ENCODE measurements at places on chromosomes 5 and 9.

- no peak for DNase-seq
These were observed 92.7 kb downstream of the HRH2 start for GRCh38 chr5:175750511-175750931.

DNA sequence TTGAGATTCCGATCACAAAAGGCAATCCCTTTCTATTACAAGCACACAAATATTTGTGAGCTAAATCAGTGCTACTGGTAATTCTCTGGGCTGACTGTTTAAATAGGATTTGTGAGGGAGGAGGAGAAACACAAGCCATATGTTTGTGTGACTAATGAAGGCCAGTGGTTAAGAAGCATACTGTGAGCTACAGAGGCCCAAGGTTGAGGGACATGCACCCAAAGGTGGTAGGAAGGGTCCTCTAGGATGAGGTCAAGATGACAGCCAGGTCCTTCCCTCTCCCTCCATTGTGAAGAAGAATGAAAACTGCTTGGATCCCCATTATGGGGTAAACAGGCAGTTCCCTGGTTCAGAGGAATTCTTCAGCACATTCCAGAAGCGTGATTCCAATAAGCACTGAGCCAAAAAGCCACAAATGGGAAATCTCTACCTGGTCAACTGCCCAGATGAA is 83.9 kb downstream of the SPOCK1 start:
- no peak for DNase-seq

DNA sequence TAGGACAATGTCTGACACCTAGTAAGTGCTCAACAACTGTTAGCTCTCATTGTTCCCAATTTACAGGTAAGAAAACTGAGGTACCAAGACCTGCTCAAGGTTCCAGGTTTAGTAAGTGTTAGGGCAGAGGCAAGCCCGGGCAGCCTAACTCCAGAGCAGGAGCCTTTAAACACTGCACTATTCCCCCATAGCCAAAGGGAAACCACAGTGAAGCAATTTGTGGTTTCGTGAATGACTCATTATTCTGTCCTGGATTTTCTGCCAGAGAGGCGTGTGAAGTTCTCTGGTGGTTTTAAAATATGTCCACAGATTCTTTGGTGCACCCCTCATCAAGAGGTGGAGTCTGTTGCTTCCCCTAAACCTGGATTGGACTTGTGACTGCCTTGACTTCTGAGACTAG is 1.0 kb upstream of the MCC start:
- peak; percentile 21 for DNase-seq

- no peak for DNase-seq
These were observed 63.8 kb upstream of the AFAP1L1 start for GRCh38 chr5:149207831-149208230.

DNA sequence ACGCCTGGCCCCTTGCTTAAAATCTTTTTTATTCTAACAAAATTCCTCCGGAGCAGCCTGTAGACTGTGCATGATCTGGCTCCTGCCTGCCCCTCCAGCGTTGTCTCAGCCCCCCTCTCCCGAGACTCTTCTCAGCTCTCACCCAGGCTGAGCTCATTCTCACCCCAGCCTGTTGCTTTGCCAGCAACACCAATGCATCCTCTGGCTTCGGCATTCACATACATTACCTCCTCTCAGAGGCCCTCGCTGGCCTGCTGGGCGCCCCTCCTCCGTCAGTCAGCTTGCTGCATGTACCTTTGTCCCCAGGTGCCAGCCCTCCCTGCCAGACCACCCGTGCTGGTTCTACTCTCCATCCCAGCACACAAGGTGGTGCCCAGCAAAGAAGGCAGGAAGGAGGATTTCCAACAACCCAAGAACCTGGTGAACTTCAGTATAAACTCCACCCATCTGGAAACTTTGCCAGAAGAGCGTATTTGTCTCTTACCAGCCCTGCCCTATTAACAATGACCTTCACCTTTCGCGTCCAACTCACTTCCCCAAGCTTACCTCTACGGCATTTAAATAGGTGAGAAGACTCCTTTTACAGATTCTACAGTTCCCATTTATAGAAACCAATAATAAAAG is 35.0 kb downstream of the MYO10 start:
- DNase-seq = no peak

DNA sequence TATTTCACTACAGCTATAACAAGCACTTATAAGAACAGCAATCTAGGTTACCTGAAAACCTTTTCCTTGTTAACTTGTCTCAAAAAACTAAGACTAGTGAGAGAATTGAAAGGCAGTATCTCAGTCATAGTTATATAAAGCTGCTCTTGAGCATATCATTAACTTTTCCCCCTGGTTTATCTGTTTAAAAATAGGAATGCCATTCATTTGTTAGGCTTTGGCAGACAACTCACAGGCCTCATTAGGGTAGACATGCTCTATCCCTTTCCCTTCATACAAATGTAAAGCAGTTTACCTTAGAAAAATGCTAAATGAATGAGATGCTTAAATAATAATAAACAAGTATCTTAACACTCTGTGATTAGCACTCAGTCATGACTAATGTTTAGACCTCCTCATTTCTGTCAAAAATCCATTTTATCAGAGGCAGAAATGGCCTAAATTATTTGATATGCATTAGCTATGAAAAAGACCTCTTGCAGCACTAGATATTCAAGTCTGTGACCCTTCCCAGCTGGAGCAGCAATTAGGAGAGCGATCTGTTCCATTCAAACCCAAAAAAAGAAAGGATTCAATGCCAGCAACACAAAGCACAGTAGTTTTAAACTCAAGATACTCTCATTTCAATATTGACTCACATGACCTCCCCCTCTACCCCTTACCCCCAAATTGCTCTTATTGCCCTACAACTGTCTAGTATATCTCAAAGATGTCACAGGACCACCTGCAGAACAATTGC is 1578.8 kb upstream of the WWC1 start:
- no peak for DNase-seq

GRCh38 chr5:42089705-42090104 is 164.6 kb downstream of the FBXO4 start:
- DNase-seq = no peak

DNA sequence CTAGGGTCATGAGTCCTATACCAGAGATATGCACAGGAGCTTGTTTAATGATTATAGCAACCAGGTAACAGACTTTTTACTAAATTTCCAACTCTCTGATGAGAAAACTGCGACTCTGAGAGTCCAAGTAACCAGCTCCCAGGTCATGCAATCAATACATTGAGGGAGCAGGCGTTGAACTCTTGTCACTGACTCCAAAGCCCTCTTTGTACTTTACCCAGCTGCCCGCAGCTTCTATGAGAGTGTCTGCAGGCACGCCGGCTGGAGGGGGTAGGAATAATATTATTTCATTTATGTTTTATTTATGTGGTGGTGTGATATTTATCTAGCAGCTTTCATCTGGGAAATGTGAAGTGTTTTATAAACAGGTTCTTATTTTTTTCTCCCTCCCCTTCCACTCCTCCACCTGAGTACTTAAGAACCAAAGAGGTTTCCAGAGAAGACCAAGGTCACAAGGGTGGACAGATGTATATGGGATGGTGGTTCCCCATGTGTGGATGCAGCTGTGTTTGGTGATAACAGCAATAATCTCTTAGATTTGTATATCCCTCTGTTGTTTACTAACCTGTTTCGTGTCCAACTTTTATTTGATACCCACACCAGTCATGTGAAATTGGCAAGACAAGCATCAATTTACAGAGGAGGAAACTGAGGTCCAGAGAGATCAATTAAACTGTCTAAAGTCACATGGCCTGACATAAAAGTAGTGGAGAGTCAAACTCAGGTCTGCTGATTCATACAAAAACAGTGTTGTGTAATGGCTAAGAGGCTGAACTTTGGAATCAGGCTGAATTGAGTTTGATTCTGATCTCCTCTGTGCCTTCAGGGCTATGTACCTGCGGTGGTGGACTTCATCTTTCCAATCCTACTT is 140.2 kb upstream of the TRIM32 start:
- DNase-seq = no peak

DNA sequence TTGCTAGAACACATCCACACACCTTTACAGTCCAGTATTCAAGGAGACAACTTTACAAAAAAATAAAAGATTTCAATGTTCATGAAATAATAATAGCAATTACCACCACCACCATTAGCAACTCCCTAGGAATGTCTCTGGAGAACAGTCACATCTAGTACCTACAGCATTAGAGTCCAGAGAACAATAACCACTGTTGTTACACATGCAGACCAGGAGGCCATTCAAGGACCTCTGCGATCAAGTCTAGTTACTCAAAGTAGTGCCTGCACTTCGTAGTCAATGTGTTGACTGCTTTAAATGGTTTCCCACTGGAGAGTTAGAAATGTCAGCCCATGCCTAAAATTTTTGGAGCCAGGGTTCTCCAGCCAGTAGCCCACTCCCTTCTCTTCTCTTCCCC is 244.4 kb downstream of the DEPDC1B start:
- no peak for DNase-seq

GRCh38 chr5:31317665-31318064 is 124.2 kb downstream of the CDH6 start:
- no peak for DNase-seq

DNA sequence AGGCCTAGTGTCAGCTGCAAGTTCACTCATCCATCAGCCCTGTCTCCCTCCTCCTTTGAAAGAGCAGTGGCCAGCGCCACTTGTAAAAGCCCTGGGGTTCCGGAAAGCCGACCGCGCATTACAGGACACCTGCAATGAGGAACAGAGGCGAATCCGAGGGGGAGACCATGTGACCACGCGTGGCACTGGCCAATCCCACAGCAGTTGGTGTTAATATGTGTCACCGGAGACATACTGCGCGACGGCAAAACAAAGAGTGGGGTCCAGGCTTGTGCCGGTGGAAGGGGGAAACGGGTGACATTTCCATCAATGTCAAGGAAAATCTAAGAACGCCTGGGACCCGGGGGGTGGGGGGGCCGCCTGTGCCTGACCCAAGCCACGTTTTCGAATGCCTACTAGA is 480.8 kb downstream of the SPATA31A7 start:
- DNase-seq = no peak

DNA sequence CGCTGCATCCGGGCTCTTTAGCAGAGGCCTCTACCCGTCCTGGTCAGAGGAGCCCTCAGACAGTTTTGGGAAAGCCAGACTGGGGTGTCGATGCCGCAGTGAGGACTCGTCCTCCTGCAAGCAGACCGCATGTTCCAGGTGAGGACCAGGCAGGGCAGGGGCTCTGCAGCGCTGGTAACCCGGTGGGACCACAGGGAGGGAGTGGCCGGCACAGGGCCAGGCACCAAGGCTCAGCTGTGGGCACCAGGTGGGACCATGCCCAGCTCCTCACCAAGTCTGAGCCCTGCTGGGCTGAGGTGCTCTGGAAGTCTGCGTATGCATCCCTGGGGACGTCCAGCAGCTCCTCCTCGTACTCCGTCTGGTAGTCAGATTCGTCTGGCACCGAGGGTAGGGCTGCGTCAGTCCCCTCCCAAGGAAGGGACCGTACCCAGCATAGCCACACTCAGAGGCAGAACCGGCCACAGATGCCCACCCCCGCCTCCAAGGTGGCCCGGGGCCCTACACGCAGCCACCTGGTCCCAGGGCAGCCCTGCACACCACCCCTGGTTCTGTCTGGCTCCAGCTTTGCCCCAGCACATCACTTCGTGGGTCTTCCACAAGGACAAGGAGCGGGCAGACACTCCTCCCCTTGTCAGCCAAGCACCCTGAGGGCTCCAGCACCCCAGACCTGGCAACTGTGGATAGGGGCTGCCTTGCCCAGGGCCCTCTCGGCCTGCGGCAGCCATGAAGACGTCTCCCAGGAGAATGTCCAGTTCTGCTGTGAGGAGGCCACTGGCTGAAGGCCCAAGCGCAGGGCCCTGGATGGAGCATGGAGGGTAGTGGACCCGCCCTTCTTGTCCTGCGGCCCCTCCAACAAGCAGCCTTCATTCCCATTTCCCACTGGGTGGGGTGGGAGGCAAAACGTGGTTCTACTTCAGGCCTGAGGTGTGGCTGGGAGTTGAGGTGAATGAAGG is 1.5 kb upstream of the NSMF start:
- DNase-seq = no peak

DNA sequence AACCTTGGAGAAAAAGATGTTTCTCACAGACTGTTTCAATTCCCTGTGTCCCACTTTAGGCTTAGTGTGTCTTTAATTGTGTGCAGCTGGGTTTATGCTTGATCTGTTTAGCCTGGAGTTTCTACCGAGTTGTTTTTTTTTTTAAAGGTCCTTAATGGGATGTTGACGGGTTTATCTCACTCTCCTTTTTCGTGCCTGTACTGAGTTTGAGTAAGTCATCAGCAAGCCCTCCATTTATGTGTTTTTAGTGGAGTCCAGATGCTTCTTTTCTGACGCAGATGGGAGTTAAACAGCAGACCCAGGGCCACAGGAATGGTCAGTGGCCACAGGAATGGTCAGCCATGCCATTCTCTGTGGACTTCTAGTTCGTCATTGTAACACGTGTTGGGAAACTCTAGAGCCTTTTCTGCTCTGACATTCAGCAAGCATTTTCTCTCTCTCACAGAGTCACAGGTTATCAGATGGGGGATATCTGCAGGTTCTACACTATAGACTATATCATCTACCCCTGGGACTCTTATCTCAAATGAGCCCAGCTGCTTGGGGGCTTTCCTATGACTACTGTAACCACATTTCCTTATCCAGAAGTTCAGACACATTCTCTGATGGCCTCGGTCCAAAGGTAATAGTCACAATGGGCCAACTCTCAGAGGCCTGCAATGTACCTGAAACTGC is 190.5 kb downstream of the TTLL11 start:
- DNase-seq = no peak

DNA sequence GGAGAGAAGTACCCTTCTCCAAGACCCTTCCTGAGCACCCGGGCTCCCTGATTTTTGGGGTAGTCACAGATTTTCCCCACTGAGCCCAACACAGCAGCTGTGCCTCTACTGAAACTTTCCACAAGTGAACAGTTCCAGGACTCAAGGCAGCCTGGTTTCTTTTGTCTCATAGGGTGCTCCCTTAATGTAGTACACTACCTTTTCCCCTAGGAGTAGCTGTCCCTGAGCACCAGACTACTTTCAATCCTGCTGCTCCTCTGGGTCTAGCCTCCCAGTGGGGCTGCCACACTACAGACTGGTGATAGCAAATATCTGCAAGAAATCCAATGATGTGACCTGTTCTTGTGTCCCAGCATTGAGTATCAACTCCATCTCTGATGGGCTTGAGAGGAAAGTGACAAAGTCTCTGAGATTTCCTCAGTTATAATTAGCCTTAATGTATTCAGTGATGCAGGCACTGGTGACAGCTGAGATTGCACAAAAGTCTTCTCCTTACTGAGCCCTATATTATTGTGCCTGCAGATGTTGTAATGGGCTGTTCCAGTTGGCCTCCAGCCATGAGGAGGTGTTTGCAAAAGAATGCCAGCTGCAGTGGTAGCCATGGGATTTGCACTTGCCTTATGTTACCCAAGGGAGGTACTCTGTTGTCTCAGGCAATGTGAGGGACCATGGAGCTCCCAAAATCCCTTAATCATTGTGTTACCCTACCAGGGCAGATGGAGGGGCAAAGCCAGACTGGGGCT is 1802.5 kb downstream of the EFNA5 start:
- DNase-seq = no peak

All from CD8-positive, alpha-beta memory T cell (primary cell).